ENCODE measurements at places on chromosomes 11 and 22.

DNA sequence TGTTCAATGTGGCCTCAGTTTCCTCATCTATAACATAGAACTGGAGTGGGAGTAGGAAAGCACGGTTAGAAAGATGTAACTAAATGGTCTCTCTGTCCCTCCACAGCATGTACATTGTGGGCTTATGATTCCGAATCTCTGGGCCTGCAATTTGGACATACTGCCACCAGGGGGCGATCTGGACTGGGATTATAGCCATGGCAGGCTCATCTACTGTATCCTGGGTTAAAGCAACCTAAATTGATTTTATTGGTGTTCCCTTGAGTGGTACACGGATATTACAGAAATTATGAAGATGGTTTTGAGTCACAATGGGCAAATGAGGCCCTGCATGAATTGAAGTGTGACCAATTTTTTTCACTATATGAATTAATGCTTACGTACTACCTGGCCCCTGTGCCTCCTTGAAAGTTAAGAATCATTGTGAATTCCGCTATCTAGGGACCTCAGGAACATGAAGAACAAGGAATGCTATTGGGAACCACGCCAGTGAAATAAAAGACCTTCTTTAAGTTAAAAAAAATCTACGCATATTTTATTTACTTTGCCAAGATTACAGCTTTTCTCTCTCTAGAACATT lies 32.9 kb downstream of the TST start:
- no peak for DNase-seq

GRCh38 chr11:133318221-133318620 lies 214.1 kb downstream of the OPCML start:
- DNase-seq: no peak

GRCh38 chr11:120272303-120272702 lies 32.4 kb downstream of the POU2F3 start:
- DNase-seq: no peak

DNA sequence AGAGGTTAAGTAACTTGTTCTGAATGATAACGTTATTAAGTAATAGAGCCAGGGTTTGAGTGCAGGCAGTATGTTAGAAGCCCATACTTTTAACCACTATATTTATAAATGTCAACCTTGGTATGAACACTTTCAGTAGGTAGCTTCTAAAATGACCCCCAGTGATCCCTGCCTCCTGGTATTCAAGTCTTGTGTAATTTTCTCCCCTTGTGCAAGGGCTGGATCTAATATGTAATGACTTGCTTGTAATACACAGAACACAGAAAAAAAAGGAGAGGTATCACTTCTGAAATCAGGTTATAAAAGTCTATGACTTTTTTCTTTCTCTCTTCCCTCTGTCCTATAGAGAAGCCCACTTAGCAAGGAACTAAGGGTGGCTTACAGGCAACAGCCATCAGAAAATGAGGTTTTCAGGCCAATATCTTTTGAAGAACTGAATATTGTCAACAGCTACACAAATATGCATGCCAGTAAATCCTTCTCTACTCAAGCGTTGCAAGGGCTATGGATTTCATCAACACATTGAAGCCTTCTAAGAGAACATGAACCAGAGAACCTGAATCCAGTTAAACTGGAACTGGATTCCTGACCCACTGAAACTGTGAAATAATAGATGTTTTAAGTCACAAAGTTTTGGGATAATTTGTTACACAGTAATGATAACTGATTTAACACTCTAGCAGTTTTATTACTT lies 712.3 kb downstream of the METTL15 start:
- no peak for DNase-seq

DNA sequence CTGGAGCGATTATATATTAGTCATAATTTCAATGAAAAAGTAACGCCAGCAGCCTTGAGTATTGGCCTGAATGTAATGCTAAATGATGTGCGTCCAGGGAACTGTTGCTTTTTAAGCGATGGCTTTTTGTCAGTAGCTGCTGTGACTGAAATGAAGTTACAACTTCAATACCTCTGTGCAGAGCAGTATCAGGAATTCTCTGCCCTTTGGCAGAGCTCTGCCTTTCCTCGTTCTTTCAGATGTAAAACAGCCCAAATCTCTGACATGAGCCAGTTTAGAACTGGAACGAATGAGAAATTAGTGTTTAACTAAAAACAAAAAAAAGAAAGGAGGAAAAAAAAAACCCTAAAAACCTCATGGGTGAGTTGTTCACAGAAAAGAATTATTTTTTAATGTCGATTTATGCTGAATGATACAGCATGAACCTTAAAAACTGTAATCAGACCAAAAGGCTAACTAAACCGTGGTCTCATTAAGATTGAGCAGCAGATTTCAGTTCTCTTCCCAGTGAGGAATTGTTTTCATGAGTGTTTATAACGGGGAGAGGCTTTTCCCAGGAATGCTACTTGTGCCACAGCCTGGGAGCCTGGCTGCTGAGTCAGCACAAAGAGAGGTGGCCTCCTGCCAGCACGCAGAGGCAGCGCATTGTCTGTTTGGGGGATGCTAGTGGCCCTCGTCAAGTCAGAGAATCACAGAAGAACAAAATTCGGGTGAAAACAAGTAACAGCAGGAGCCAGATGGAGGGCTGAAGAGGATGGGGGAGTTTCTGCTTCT lies 146.2 kb upstream of the RASSF10 start:
- no peak for DNase-seq

DNA sequence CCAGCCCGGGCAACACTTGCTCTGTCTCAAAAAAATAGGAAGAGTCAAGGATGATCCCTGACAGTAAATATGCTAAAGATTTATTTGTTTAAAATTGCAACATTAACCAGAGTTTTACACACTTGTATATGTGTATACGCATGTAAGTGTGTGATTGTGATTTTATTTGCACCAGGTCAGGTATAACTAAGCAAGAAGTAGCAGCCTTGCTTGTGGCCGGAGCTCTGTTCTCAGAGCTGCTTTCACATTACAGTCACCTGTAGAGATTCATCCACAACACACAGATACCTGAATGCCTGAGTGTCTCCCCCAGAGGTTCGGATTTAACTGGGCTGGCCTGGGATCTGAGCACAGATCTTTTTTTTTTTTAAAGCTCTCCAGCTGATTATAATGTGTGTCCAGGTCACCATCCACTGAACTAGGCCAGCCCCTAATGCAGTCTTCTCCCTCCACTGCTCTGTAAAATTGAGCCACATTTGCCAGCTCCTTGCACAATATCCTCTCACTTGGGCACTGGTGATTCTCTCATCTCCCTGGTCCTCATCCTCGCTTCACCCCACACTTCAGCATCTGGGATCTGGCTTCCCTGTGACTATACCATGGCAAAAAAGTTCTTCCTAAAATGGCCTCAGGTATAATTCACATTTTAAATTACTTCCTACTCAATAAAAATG lies 48.3 kb downstream of the LIF start:
- peak; percentile 43 for DNase-seq

DNA sequence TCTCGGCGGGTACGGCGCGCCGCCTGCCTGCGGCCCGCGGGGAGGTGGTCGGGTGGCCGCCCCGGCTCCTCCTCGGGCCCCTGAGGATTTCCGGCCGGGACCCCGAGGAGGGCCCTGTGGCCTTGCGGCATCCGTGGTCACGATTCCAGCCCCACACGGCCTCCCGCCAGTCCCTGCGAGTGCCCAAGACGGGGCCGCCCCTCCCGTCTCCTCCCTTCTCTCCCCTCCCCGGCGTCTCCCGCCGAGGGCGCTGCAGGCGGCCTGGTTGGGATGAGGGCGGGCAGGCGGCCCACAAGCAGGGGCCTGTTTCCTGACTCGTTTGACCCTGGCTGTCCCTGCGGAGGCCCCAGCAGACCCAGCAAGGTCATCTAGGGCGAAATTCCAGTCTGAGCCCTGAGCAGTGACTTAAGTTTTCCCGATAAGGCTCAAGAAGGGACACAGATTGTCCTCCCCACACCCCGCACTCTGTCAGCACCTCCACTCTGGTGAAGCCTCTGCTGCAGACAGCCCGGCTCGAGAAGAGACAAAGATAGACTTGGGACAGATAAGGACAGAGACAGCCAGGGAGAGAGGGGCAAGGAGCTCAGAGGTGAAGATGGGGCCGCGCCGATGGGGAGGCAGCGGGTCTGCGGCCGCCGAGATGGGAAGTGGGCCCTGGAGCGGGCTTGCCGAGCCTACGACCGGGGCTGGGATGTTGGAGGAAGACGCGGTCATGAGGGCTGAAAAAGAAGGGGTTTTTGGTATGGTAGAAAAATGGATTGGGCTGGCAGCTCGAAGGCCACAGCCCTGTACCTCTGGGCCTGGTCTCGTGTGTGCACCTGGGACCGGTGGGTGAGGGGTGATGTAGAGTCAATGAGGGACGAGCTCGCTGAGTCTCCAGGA lies 95.0 kb downstream of the SWAP70 start:
- peak; percentile 41 for DNase-seq

GRCh38 chr11:92364177-92364576 lies 139.6 kb downstream of the FAT3 start:
- DNase-seq: no peak

- DNase-seq: peak; percentile 56
Measured at GRCh38 chr22:32796865-32797573, 4.5 kb upstream of the TIMP3 start.

DNA sequence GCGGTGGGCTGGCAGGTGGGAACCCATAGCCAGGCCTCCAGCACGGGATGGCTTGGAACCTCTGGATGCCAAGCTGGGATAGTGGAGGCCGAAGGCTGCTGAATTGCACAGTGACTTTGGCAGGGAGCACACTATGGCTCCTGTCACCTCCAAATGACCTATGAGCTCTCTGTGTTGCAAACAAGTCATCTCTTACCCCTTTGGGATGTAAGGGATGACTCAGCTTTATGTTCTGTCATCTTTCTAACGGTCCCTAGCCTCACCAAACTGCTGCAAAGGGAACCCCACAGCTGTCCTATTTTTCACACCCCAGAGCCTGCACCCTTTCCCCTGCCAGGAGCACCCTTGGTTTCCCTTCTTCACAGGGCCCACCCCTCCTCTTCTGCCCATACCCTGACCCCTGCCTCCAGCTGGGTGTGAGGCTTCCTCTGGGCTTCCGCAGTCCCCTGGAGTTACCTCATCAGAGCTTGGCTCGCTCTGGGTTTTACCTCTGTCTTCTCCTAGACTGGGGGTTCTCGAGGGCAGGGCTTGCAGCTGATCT lies 2.7 kb upstream of the SCUBE1 start:
- DNase-seq: peak; percentile 97

DNA sequence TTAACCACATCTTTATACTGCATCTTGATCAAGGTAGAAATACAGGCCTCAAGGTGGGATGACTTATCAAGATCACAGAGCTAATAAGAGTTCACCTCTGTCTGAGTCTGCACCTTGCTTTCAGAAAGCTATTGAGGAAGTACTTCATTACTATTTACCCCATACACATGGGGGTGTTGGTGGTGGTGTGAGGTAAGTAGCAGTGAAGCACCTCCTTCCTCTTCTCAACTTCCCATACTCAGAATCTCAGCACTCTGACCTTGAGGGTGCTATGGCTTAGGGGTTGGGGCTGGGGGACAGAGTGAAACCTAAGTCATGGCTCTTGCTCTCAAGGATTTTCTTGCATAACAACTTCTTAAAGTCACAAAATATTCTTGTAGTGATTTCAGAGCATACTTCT lies 56.9 kb downstream of the ME3 start:
- DNase-seq: peak; percentile 14

- no peak for DNase-seq
Measured at GRCh38 chr11:120151536-120151935, 13.6 kb upstream of the TRIM29 start.

DNA sequence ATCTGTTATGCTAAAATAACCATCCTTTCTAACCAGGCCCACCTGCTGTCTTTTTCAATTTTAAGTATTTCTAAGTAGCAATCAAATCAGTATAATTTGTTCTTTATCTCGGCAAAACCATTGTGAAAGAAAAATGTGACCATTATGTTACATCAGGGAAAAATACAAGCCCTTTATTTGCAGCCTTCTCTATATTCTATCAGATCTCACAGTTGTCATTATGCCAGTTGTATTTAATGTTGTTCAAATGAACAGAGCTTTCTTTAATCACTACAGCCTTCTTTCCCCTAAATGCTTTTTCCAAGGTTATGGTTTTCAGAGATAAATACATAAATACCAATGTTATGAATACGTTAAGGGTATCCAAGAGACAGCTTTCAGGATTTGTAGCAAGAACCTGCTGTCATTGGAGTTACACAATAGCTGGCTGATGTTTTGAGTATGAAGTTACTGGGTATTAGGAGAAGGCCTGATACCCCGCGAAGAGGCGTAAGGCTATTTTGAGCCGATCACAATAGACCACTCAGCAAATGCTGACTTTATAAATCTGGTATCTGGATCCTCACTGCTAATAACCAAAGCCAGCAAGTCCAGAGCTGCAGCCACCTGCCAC lies 406.3 kb downstream of the CADM1 start:
- no peak for DNase-seq

DNA sequence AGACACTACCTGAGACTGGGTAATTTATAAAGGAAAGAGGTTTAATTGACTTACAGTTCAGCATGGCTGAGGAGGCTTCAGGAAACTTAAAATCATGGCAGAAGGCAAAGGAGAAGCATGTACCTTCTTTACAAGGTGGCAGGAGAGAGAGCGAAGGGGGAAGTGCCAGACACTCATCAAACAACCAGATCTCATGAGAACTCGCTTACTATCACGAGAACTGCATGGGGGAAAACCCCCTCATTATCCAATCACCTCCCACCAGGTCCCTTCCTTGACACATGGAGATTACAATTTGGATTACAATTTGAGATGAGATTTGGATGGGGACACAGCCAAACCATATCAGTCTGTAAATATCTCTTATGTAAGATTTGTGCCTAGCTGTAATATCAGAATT lies 50.9 kb upstream of the ATXN10 start:
- DNase-seq: no peak
